Stimulated activated CD4-positive, alpha-beta T cell treated with anti-CD3 and anti-CD28 coated beads, Interleukin-2, amount 100 ng/mL, for 4 hours (primary cell): ENCODE measurements at places on chromosomes 5 and 9.

- no peak for DNase-seq
Measured at GRCh38 chr9:16626577-16627130, 243.8 kb downstream of the BNC2 start.

DNA sequence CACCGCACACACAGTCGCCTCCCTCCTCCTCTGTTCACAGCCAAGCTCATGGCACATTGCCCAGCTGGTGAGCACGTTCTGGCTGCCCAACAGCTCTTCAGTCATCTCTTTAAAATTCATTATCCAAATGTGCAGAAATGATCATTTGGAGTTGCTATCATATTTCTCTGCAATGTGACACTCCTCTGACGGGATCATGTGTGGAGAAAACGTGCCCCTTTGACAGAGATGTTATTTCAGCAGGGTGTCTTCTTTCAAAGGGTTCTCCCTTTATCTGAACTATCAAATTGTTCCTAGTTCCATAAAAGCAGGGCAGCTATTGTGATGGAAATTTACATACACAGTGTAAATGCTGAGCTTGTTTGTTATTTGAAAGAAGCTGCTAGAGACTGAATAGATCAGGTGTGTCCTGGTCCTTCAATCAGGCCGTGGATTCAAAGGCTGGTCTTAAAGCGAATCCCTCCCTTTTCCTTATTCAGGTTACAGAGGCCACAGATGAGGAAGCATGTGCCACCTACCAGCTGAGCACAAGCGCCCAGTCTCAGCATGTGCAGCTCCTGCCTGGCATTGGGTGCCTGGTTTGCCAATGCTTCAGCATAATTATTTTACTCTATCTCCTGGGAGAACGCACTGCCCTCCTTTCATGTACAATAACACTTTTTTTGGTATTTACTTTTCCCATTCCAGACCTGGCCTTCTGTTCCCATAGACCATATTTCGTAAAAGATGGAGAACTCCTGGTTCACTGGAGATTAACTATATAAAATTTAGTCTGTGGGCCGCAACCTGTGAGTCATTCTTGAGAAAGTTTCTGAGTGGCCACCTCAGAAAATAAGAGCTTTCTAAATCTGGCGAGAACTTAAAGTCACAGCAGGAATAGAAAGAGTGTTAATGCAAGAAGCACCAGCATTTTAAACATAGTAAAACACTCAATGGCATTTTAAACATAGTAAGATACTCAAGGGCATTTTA, 433.7 kb downstream of the ENC1 start:
- no peak for DNase-seq

- no peak for DNase-seq
Measured at GRCh38 chr5:67855523-67855922, 360.0 kb upstream of the PIK3R1 start.

- DNase-seq: no peak
Measured at GRCh38 chr9:75120686-75121085, 32.4 kb downstream of the OSTF1 start.

DNA sequence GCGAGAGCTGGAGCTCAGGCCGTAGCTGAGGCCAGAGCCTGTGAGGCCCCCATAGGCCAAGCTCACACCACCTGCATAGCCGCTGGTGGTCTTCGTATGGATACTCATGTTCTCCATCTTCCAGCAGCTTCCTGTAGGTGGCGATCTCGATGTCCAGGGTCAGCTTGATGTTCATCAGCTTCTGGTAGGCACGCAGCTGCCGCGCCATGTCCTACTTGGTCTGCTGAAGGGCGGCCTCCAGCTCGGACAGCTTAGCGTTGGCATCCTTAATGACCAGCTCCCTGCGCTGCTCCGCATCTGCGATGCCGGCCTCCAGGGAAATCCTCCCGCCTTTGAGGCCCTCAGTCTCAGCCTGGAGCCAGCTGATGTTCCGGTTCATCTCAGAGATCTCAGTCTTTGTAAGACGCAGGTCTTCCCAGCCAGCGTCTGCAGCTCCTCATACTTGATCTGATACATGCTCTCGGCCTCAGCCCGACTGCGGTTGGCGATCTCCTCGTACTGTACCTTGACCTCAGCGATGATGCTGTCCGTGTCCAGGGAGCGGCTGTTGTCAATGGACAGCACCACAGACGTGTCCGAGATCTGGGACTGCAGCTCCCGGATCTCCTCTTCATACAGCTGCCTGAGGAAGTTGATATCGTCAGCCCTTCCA, 172.1 kb downstream of the PPP2R2B start:
- DNase-seq: no peak

DNA sequence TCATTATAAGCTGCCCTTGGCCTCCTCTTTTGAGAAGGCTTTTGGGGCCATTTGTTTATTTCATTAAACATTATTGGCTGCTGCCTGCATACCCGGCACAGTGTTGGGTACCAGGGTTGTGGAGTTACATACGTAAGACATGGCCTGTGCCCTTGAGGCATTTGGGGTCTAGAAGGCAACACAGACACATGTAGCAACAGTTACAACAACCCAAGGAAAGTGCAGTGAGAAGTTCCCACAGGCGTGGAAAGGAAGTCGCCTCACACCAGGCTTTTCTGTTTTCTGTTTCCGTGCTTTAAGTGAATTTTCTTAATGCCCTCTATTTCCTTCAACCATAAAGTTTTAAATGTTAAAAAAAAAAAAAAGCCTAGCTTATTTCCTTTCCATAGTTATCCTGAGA, 47.4 kb downstream of the GALNT10 start:
- DNase-seq: no peak

DNA sequence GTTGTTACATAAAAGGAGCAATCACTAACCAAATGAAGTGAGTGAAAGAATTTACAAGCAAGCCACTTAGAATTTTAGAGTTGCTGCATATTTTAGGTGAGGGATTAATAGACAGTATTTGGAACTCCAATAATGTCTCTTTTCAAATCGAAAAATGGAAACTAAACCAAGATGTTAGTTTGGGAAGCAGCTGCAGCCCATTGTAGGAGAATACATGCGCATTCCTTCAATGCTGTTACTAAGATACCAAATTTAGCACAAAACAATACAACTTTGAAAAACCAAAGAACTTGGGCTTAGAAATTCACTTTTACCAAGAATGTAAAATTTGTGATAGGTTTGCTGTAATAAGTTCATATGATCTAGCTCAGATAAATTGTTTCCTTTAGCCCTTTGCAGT, 411.8 kb upstream of the CDH6 start:
- no peak for DNase-seq
